ENCODE measurements at places on chromosomes 4 and X.

GRCh38 chr4:108060164-108060563 lies 70.5 kb downstream of the HADH start:
- peak; percentile 35 for DNase-seq

DNA sequence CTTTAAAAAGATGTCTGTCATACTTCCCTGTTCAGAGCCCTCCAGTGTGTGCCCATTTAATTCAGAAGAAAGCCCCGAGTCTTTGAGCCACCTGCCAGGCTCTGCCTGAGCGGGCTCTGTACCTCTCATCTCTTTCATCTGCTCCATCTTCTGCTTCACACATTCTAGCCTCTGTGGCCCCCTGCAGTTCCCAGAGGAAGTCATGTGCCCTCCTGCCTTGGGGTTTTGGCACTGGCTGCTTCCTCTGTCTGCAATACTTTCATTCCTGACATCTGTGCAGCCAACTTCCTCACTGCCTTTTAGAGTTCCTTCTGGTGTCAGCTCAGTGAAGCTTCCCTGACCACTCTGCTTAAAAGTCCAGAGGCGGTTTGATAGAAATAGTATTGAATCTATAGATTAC lies 6.2 kb upstream of the STK32B start:
- no peak for DNase-seq

GRCh38 chrX:35406386-35406785 lies 391.8 kb upstream of the MAGEB16 start:
- no peak for DNase-seq

DNA sequence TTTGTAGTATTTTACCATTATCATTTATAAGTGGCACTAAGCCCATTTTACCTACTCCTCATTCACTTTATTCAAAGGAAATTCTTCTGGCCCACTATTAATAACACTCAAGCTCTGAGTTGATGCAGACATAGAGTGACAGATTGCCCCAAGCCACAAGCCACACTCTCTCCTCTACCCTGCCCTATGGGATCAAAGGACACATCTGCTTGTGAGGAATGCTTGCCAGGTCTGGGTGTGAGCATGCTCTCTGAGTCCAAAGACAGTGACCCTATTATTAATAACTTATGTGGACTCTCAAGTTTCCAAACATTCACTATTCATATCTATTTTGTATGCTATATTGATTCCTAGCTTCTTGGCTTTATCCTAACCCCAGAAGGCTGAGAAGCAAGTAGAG lies 18.5 kb downstream of the ETNPPL start:
- DNase-seq, result no peak

- no peak for DNase-seq
These were observed 646.0 kb upstream of the PITX2 start for GRCh38 chr4:111268769-111269414.

- no peak for DNase-seq
These were observed 176.9 kb upstream of the ARHGEF9 start for GRCh38 chrX:63961964-63962363.
